ENCODE measurements at places on chromosomes 3 and 15.

DNA sequence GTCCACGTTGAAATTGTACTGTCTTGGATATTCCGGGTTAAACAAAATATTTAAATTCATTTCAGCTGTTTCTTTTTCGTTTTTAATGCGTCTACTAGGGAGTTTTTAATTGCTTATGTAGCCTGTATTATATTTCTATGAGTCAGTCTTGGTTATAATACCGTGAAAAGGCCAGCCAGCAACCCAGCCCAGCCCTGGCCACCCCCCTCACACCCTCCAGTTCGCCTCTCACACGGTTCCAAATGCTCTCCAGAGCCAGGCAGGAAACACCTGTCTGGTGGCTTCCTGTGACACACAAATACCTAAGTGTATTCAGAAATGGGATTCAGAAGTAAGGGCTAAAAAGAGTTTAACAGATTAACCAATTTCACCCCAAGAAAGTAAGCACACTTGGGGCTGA lies 4.4 kb downstream of the SH3BP5 start:
- no peak for DNase-seq

DNA sequence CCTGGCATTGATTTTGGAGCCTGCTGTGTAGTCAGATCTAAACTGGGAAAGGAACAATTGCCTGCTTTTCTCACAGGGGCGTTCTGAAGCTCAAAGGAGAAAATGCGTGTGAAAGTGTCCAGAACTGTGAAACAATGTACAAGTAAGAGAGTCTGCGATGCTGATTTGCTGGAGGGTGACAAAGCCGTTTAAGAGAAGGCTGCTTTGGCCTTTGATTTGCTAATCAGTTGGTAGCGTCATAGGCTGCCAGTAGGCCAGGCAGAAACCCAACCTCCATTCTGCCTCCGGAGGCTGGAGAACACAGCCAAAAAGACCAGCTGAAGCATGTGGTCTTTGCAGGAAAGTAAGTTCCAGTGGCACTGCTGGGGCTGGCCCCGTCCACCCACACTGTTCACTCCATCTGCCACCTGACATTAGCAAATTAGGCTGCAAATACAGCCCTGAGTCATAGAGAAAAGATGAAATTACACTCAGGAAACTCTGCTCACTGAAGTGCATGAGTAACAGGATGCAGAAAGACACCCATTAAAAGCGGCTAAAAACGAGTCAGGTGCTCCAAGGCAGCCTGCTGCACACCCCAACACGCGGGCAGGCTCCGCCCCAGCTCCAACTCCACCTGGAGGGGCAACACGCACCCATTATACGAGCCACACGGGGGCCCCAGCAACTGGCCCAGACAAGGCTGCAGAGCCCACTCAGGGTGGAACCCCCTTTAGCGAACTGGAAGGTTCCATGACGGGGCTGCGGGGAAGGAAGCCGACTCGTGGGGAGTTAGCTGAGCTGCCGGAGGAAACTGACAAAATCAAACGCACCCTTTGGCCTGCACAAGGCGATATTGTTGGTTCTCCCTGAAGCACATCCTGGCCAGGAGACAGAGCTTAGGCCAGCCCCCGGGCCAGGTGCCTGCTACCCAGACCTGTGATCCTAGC lies 31.6 kb downstream of the ZDHHC19 start:
- DNase-seq, result peak; percentile 98

DNA sequence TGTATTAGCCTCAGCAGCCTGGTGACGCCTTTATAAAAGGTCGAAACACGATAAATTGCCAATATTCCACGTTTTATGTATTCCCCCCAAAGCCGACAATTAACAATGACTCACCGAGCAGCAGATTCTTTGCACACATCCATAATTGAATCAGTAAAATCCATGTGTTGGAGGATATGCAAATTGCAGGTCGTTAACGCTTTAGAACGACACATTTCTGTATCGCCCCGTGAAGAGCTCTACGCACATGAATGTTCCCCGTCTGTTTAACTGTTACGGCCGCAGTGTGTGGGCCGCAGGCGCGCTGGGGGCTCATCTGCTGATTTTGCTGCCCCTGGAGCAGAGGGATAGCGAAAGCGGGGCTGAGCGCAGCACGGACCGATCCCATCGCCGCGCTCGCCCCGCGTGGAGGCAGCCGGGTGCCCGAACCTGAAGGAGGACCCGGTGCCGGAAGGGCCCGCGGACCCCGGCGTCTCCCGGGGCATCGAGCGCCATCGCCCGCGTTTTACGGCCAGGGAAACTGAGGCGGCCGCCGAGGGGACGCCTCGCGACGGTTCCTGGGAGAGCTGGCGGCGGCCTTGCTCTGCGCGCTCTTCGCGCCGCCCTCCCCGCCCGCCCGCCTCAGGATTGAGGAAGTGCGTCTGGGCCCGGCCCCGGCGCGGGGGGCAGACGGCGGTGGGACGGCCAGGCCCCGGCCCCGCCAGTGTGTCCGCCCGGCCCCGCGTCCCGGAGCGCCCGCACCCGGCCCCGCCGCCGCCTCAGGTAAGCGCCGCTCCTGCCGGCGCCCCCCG lies at the start of gene LRRK1:
Gene LRRK1, plus strand, starts transcription at position 668 of the 791 bp plus-strand sequence. CDS start 5,276 bp downstream, outside the sequence.
- no peak for DNase-seq

GRCh38 chr3:188041193-188041592 lies 112.8 kb upstream of the LPP start:
- no peak for DNase-seq

GRCh38 chr3:86938416-86939105 lies 52.4 kb downstream of the VGLL3 start:
- no peak for DNase-seq

- no peak for DNase-seq
Measured at GRCh38 chr3:48935530-48935929, 16.9 kb downstream of the ARIH2 start.

- DNase-seq, result peak; percentile 55
Measured at GRCh38 chr3:41418961-41419691, 219.8 kb downstream of the CTNNB1 start.

GRCh38 chr3:37991823-37992222 lies 1.2 kb downstream of the VILL start:
- DNase-seq, result no peak

DNA sequence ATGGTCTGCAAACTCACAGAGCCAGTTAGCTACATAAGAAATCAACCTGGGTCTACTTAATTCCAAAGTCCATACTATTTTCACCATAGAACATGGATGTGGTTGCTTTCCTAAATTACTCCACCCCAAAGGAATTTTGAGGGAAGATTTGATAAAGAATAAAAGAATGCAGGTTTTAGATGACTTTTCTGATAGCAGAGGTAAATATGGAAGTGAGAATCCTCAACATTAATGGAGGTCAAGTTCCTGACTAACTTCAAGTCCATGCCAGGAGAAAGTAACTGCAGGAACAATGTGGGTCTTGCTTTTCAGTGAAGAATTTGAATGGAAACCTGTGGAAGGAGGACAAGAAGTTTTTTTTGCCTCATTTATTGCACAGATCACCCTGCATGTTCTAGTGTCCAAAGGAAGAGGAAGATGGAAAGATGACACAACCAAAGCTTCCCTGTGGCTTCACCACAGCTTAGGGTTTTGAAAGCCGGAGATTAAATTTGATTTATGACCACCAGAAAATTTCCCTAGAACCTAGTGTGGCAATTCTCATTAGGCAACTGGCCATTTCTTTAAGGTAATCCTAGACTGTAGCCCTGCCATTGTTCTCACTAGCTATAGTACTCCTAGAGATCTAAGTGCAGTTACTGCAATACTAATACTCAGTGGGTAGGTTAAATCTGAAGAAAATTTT lies 429.7 kb downstream of the RAP2B start:
- no peak for DNase-seq

DNA sequence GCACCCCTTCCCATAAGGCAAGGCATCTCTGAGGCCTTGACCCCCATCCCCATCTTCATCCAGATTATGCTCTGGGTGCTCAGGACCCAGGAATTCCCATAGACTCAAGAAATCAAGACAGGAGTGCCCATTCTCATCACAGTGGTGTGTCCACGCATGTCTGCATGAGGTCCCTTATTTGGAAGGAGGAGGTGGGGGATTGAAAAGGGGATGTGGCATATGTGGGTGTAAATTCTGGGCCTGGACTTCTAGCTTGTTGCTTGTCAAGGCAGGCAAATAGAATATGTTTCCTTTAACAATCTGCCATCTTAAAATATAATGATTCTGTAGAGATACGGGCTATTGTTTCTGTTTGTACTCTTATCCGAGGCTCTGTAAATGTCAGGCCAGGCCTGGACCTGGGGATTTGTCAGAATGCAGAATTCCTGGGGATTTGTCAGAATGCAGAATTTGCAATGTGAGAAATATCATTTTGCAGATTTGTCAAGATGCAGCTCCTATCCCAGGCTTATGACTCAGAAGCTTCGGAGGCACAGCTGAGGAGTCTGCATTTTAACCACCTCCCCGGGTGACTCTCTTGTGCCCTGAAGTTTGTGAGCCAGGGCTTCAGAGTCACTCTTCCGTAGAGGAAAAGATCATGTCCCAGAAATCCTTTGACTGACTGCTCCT lies 157.8 kb downstream of the SV2B start:
- DNase-seq, result no peak

DNA sequence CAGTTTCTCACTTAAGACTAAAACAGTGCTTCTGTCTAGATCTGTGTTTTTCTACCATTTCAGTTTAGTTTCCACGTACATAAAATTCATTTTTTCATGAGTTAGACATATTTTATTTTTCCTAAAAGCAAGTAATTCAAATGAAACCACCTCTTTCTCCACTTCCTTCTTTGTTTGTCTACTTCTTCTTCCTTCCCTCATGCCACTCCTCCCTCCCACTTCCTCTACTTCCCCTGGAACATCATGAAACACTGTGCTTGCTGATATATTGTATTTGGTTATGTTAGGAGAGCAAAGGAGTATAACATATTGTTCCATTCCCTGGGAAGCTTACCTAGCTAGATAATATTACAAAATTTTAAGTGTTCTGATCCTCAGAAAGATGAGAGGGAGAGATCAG lies 36.7 kb upstream of the GOLGA8B start:
- DNase-seq, result no peak

DNA sequence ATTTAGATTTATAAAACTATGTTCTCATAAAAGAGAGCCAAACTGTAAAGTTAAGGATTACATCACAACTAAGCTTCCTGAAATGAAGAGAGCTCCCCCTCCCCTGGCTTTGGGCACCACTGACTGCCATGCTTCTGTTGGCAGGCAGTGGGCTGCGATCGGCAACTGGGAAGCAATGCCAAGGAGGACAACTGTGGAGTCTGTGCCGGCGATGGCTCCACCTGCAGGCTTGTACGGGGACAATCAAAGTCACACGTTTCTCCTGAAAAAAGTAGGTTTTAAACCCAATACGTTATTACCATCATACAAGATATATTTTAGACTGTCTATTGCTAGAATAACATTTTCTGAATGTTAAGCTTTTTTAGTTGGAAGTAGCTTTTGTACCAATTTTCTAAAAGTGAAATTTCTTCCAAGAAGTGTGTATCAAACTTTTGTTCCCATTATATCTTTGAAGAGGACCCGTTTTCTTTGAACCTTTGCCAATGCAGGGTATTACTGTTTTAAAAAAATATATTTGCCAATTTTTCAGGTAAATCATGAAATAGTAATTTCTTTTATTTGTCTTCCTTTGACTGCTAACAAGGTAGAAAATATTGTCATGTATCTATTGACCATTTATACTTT lies 184.1 kb downstream of the ADAMTSL3 start:
- peak; percentile 39 for DNase-seq

GRCh38 chr15:64856429-64857145 lies 14.9 kb downstream of the PLEKHO2 start:
- DNase-seq, result peak; percentile 31

- no peak for DNase-seq
Measured at GRCh38 chr3:159792070-159792469, 196.6 kb upstream of the IL12A start.

DNA sequence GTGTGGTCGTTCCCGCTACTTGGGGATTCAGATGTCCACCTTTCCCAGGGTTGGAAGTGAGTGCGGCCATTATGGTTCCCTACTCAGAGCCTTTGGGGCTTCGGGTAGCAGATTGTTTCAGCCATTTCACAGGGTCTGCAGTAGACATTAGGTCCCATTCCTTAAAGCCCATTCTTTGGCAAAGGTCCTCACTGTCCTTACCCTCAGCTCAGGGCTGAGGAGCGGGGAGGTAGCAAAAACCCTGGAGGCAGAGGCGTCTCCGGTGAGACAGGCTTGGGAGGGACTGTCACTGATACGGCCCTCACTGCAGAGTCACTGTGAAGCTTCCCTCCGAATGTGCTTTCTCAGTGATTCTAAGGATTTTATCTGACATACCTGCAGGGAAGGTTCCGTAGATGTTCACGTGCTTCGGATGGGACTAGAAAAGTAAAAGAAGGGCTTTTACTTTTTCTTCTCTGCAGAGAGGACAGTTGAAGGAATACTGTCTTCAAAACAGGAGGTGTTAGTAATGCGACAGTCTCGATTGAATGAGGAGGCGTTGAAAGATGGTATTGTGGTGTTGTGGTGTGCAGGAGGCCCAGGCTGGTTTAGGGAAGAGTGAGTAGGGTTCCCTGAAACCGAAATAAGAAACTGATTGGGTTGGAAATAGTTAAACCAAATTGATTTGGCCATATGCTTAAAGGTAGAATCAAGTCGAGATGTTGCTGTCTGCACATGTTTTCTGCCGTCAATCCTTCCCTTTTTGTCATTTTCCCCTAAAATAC lies 630 bp downstream of the ATP6V1A start:
- no peak for DNase-seq

GRCh38 chr15:36557364-36557763 lies 22.1 kb upstream of the CDIN1 start:
- DNase-seq, result no peak

DNA sequence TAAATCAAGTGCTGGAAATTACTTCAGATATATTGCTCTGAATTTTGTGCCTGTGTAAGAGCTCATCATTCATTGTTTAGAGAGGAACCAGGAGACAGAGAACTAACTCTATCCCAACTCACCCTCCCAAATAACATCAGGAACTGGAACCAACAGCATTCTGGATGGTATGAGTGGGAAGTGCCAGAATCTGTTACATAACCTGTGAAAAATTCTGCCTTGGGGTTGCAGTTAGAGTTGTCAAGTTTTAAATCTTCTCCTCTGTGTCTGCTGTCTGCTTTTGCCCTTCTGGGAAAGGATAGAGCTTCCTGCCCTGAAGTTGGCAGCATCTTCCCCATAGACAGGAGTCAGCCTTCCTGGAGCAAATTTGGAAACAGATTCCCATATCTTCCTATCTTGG lies 41.2 kb downstream of the TIMP4 start:
- no peak for DNase-seq

DNA sequence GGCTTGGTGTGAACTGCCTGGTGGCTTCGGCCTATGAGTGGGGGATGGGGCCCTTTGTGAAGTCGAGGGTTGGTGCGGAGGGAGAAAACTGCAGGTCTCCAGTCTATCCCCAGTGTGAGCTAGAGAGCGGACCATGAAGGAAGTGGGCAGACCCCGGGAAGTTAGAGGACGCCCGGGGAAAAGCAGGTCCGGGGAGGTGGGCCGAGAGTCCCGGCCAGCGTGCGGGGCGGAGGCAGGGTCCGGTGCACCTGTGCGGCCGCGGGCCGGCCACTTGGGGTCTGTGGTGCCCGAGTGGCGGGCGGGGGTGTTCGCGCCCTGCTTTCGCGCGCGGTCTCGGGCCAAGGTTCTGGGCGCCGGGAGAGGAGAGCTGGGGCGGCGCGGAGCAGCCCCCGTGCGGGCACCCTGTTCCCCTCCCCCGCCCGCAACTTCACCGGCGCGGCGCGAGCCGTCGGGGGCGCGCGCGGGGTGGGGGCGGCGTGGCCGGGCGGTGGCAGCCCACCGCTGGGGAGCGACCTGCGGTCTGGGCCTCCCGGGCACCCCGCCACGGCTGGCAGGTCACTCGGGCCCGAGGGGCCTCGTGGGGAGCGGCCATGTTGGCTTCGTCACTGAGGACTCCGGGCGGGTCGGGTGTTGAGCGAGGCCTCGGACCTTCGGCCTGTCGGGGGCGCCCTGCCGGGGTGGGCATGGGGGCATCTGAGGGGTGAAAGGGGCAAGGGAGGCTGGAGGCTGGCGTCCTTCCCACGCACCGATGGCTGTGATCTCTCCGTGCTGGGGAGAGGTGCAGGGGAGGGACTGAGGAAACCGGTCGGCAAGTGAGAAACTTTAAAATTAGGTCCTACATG lies 4.8 kb downstream of the UBE2E1 start:
- peak; percentile 69 for DNase-seq
